Upper lobe of left lung (tissue), 6 donors: ENCODE measurements at places on chromosomes 4 and X. TPM values are rescaled to one million over a fixed set of nuclear protein-coding genes. Genes with fewer than 3 reads are reported as not detected.

Gene FATE1
- not detected for total RNA-seq

Gene MAMLD1
- 3.1 TPM for total RNA-seq

DNA sequence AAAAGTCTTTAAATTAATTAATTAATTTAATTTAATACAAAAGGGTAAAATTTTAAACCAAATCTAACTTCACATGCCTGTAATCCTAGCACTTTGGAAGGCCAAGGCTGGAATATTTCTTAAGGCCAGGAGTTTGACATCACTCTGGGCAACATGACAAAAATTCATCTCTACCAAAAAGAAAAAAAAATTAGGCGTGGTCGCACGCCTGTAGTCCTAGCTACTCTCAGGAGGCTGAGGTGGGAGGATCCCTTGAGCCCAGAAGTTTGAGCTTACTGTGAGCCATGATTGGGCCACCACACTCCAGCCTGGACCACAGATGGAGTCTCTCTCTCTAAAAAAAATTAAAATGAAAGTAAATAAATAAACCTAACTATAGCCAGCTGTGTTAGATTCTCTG lies 39.2 kb upstream of the ANTXR2 start:
- no peaks in the 10 kb centered on the region for H3K27me3 ChIP-seq
- H3K4me1 ChIP-seq = no peaks in the 10 kb centered on the region
- no peak overlapping the region for H3K4me3 ChIP-seq
- no peaks in the 10 kb centered on the region for H3K36me3 ChIP-seq
- no peak for DNase-seq
- no peak overlapping the region for H3K27ac ChIP-seq

DNA sequence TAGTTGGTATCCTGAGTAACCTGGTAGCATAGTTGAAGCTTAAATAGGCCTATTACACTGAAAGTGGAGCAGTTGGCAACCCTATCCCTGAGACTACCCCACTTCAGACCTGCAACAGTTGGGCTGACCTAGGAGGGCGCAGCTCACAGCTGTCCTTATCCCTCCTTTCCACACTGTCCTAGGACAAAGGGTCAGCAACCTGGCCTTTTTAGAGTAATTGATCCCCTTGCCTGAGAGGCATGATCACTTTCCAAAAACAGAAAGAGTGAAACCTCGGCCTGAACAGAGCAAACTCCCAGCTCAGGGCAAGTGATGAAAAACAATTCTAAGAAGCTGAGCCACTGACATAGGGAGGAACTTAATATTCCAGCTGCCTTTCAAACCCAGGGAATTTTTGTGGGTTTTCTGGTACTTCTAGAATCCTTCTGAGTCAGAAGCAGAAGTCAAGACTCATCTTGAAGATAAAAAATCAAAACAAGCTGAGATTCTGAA lies 94.9 kb upstream of the MYOZ2 start:
- H3K36me3 ChIP-seq = no peaks in the 10 kb centered on the region
- peaks cover 18% of the 10 kb centered on the region for H3K4me1 ChIP-seq
- peak overlapping the region; percentile 1 for H3K27ac ChIP-seq
- H3K27me3 ChIP-seq = no peaks in the 10 kb centered on the region
- no peak for DNase-seq

DNA sequence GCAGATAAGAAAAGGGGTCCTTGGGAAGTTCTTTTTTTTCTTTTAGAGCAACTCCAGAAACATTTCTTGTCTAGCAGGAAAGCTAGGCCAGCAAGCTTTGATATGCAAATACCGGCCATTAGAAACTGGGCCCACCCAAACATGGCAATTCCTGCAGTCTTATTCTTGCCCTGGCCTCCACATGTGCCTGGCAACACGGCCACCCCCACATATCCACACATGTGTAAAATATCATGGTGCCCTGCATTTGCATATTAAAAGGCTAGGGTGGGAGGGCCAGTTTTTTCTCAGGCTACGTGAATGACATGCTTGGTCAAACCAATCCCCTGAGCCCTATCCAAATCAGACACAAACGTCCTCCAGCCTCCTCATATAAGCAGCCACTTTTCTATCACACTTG lies 171.7 kb upstream of the ZCCHC13 start:
- no peak for DNase-seq
- no peaks in the 10 kb centered on the region for H3K36me3 ChIP-seq
- H3K4me3 ChIP-seq = no peak overlapping the region
- H3K27ac ChIP-seq = no peak overlapping the region

DNA sequence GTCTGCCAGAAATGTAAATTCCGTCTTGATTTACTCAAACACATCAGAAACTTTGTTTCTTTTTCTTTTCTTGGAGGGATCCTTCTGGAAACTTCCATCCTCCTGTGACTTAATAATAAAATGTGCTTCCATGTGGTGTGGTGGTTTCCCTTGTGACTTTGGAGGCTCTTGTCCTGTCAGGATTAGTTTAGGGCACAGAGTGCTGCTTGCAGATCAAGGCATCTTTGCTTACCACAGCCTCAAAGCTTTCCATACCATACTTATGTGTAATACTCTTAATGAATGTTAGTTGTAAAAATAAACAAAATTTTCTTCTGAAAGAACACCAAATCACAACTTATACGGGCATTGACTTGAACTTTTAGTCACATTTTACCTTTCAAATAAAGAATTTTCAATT lies 27.4 kb downstream of the GBA3 start:
- H3K4me3 ChIP-seq = no peak overlapping the region
- no peak for DNase-seq
- H3K4me1 ChIP-seq = no peaks in the 10 kb centered on the region
- no peak overlapping the region for H3K27ac ChIP-seq

DNA sequence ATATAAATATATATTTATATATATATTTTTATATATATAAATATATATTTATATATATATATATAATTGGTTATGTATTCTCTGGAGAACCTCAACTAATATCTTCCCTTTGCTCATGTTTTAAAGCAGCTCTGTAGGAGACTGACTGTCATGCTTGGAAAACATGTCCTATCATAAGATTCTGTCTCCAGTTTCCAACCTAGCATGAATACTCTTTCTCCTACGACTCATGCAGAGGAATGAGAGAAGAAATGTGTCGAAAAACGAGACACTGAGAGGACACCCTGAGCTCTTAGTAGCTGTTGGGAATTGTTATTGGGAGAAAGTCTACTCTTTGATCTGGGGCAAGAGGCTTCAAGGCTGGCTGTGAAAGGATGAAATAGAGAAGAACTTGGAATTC lies 166.5 kb upstream of the SLIT2 start:
- DNase-seq = no peak
- H3K4me1 ChIP-seq = no peaks in the 10 kb centered on the region
- H3K36me3 ChIP-seq = no peaks in the 10 kb centered on the region
- H3K4me3 ChIP-seq = no peak overlapping the region
